Stimulated activated CD4-positive, alpha-beta T cell treated with anti-CD3 and anti-CD28 coated beads, Interleukin-4, amount 100 ng/mL, for 4 hours (primary cell): ENCODE measurements at places on chromosomes 16 and 17.

DNA sequence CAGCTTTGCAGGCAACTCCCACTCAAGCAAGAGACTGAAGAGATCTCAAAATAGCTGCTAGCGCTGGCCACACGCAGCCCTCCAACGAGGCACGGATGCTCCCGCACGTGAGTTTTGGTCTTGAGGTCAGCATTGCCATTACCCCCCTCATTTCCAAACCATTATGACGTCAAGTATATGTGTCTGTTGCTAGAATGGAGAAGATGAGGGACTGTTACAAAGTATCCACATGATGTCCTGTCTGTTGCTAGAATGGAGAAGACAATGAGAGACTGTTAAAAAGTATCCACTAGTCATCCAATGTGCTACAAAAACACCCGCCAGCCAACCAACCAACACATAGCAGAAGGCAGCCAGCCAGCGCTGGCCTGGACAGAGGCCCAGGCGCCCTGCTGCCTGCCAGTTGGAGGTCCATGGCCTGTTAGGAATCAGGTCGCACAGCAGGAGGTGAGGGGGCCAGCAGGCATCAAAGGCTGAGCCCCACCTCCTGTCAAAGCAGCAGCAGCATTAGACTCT lies 24.8 kb downstream of the KLHDC4 start:
- DNase-seq, result no peak

GRCh38 chr17:83073389-83074063 lies 5.9 kb upstream of the METRNL start:
- DNase-seq, result no peak

- DNase-seq, result no peak
These were observed 568 bp upstream of the CCDC154 start for GRCh38 chr16:1444730-1445517.

DNA sequence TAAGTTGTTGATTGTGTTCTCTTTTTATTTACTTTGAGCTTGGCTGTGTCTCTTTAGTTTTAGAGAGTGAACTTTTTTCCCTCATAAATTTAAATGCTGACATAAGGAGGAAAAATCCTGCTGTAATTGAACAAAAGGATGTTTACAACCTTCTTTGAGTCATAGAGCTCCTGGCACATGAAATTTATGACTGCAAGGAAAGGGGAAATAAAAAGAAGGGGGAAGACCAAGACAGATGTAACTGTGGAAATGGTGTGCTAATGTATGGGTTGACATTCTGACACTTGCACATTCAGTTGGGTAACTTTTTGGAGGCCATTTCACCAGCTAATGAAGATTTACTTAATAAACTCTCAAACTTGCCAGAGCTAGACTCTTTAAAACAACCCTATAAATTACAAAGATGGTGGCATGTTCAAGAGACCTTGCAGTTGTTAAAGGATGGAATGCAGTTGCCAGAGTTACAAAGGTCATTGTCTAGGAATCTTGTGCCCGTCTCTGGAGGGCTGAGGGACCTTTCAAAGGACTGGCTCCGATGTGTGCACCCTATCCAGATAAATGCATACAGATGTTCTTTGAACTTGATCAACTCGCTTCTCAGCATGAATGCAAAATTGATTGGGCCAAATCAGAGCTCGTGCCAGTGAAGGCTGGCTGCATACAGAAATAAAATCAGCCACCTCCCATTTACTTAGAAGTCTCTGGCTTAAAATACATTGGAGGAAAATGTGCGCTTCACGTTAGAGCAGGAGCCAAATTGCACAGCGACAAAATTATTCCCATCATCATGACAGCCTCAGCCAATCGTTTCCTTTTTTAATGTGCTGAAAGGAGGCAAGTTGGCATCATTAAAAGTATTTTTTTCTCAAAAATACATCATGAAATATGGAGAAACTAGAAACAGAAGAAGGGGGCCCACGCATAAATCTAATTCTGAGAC lies 289.0 kb upstream of the XYLT1 start:
- no peak for DNase-seq

GRCh38 chr16:69039333-69039941 lies 66.0 kb upstream of the HAS3 start:
- DNase-seq, result no peak

DNA sequence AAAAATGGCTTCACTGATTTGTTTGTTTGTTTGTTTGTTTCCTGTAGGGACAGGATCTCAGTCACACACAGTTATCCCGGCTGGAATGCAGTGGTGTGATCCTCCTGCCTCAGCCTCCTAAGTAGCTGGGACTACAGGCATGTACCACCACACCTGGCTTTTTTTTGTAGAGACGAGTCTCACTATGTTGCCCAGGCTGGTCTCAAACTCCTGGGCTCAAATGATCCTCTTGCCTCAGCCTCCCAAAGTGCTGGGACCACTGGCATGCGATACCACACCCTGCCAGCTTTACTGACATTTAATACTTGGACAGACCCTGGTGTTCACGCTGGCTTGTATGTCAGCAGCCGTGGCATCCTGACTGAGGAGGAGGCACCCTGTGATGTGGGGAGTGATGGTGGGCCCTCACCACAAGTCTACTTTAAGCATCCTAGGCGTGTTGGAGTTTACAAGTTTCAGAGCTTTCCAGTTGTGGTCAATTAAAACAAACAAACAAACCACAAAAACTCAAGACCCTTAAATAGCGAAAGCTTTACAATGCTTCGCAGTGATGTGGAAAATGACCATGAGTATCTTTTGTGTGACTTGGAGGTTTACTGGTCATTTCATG lies 5.1 kb downstream of the ABCA3 start:
- no peak for DNase-seq

DNA sequence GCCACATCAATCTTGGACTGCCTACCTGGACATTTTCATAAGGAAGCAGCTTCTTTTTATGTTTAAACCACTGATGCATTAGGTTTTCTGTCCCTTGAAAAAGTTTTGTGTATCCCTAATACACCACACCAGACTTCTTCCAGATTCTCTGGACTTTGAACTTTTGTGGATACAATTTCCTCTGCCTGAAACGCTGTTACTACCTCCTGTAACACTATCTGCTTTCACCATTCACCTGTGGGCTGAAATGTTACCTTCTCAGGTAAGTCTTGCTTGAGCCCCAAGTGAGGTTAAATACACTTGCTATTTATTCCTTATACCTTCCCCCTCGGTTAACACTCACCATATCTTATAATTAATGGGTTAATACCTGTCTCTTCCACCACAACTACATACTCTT lies 2.7 kb downstream of the ZZEF1 start:
- DNase-seq, result no peak

DNA sequence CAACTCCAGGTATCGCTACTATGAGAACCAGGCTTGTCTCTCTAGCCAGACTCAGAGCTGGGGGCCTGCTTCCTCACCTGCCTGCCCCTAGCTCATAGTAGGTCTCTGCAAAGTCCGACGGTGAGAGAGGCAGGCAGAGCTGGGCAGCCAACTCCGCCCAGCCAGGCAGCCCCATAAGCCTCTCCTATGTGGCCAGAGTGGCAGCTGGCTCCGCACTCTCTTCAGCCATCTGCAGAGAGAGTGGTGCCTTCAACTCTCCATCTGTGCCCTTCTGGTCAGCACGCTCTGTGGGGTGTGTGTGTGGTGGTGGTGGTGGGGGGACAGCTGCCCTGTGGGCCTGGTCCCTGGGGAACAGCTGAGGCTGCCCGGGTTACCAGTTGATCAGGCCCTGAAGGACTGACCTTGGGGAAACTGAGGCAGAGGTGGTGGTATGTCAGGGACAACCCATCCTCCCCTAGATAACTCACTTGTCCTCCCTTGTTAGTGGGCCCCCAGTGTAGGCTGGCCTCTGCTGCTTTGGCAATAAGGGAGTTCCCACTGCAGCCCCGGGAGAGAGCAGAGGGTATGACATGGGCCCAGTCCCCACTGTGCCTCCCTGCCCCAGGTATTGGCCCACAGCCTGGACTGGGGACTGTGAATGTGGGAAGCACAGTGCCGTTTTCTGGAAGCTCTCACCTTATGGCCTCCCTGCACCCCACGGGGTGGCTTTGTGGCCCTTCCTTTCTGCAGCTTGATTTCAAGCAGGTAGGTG lies 1.8 kb upstream of the ADGRG1 start:
- DNase-seq, result no peak

DNA sequence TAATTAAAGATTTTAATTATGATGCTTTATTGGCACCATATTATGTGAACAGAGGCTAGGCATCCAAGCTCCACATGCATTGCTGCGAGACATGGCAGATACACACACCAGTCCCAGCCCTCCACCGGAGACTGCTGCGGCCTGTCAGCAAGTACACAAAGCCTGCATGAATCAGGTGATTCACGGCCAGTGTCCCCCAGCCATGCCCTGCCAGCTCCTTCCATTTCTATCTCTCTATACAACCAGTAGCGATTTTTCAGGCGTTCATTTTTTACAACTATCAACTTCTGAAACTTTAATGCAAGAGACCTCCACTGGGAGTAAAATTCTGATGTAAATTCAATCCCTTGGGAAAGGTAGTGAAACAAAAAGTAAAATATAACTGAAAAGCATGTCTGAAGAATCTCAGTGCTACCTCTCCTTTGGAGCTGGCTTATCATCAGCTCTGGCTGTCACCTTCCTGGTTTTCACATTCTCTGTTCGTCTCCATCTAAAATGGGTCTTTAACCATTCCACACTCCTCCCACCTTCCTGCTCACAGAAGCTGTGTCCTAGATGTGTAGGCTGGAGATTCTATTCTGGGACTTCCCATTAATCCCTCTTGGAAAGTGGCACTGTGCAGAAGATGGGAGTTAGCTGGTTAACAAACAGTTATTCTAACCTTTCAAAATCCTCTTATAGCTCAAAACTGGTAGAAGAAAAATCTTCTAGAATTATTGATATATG lies 32.2 kb downstream of the HS3ST3A1 start:
- DNase-seq, result no peak

DNA sequence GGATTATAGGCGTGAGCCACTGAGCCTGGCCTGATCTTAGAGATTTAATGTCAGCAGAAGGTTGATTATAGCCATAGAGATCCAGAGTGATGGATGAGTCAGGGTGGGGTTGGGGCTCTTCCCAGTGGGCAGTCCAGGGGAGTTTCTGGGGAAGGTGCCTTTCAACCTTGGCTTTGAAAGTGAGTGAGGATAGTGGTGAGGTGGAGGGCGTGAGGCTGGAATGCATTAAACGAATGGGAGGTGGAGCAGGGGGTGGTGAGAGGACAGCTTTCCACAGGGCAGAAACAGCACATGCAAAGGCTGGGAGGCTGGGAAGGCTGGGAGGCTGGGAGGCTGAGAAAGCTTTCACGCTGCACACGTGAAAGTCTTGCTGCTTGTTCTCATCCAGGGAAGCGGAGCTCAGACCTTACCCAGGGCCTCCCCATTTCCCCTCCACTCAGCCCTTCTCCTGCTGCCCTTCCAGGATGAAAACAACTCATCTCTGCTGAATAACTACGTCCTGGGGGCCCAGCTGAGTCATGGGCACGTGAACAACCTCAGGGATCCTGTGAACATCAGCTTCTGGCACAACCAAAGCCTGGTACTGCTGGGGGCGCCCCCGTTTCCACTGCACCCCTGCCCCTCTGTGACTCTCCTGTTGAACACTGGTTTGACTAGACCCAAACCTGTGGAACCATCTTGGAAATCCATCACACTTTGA lies 22.3 kb downstream of the ADGRG5 start:
- DNase-seq, result no peak

DNA sequence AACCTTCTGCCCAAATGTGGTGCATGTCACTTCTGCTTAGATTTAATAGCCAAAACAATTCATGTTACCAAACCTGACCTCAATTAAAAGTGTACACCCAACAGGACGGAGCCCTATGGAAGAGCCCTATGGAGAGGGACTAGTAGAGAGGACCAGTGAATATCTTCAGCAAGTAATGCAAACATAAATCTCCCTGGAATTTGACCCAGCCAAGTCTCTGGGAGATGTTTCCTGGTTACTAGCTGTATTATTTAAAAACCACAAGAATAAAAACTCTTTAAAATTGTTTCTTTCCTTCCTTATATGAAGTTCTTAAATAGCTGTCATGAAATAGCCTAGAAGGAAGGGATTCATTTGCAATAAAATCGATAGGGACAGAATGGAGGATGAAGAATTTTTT lies 255.8 kb downstream of the CDH11 start:
- no peak for DNase-seq

DNA sequence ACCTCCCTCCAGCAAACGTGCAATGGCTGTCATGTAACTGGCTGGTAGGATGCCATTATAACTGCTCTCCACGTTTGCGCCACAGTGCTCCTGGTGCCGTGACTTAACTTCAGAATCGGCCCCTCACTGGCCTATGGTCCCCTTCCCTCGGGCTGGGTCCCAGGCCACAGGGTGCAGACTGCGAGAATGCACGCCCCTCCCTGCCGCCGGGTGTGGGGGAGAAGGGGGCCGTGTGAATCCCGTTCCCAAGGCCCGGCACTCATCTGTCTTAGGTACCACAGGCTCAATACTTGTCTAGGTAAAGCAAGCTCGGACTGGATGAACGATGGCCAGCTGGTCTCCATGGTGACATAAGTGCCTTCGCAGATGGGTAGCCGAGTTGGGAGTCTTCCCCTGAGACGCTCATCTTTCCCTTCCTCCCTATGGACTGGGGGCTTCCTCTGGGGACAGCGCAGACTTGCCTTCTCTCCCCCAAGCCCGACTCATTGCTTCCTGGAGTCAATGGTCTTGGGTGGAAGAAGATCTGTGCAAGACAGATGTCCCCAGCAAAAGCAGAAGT lies 37.8 kb downstream of the TIMM22 start:
- DNase-seq, result no peak

GRCh38 chr16:8920645-8921346 lies 38.6 kb downstream of the LITAFD start:
- no peak for DNase-seq

- DNase-seq, result no peak
These were observed 162.1 kb upstream of the MPHOSPH6 start for GRCh38 chr16:82331974-82332750.
